Naive B cell (primary cell): ENCODE measurements at places on chromosomes 6 and 20.
A peak's percentile ranks its signal among the peaks of the same experiment; 100 is the strongest.

GRCh38 chr6:90780778-90781177, 193.9 kb upstream of the MAP3K7 start:
- DNase-seq: no peak

DNA sequence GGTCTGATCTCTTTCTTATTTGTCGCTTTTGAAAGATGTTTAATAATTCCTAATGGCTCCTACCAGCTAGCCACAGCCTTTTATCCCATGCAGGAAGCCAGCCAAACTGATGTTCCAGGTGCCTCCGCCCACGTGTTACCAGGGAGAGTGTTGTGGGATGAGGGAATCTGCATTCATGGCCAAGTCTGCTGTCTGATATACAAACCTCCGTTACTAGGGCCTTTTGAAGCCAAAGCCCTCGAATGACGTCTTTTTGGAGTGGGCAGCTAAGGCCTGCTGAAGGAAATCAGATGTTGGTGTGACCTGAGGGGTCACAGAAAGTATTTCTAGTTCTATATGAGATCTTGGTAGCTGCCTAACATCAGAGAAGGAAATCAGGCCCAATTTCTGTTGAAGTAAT, 21.3 kb downstream of the STK35 start:
- no peak for DNase-seq

GRCh38 chr20:58657262-58657661, 6.2 kb downstream of the STX16 start:
- DNase-seq: no peak

DNA sequence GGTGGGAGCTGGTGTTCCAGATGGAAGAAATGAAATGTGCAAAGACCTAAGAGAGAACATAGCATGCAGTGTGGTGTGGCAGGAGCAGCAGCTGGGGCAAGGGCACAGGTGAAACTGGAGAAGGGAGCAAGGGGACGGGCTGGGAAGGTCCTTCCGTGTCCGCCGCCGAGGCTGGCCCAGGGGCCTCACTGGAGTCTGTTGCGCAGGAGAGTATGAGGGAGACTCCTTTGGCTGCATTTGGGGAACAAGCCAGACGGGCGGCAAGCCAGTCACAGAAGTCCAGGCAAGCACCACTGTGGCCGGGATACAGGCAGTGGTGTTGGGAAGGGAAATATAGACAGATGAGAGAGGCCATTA, 77.7 kb downstream of the GJA10 start:
- DNase-seq: no peak

- no peak for DNase-seq
These were observed 26.3 kb upstream of the OLIG3 start for GRCh38 chr6:137520520-137520919.

GRCh38 chr20:33656010-33656782, 5.9 kb upstream of the C20orf144 start:
- DNase-seq: no peak

DNA sequence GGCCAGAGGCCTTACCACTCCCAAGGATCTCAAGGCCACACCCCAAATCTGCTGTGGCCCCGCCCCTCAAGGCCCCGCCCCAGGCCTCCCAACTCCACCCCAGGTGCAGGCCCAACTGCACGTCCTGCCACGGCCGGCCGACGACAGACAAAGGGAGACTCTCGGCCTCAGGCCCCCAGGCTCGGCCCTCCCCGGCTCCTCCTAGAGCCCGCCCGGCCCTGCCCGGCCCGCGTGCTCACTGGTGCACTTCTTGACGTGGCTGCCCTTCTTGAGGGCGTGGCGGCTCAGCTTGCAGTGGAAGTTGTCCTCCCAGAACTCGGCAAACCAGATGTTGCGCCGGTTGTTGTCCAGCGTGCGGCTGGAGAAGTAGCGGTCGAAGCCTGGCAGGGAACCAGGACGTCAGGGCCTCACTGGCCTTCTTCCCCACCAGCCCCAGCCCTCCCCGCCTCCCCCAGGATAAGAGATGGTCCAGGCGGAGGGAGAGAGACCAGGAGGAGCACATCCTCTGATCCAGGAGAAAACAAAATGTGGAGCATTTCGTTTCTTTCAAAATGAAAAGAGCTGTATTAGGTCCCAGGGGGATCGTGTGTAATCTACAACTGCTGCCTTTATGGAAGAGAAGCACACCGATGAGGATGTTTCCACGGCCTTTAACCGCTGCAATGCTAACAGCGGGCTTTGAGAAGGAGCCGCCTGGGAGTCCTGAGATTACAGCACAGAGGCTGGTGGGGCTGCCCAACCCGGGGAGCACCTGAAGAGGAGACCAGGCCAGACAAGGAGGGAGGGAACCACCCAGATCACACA, 89.4 kb downstream of the GRM4 start:
- DNase-seq: no peak

DNA sequence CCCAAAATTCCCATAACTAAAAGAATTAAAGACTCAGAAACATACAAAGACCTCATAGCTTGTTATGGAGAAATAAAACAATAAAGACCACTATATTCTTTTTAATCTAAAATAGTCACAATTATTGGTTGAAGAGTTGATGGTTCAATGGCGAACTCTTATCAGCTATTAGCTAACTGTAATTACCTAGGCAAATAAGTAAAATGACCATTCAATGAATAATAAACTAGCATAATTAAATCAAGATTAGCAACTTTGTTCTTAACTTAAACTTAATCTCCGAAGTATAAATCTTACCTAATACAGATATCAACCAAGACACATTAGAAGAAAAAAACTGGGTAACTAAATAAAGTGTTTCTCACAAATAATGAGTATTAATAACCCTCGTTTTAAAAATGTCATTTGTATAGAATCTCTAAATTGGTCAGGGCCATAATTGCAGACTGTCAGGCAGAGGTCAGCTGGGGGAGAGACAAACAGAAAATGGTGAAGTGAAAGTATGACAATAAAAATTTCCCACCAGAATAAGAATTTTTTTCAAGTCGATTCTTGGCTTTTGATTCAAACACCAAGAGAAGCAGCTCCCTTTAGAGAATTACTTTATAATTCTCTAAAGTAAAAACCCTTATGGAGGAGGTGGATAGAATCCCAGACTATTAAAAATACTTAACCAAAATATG, 1.7 kb downstream of the FKBP5 start:
- DNase-seq: peak; percentile 27

DNA sequence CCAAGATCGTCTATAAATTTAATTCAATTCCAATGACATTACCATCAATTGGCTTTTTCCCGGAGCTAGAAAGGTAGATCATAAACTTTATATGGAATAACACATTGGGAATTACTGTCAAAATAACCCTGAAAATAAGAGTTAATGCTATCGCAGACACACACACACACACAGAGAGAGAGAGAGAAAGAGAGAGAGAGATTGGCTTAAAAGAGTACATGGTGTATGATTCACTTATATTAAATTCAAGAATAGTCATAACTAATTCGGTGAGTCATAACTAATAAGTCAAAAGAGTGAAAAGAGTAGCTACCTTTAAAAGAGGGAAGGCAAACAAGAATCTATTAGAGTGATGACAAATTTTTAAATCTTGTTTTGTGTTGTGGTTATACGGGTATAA, 425.5 kb downstream of the TBC1D32 start:
- no peak for DNase-seq

DNA sequence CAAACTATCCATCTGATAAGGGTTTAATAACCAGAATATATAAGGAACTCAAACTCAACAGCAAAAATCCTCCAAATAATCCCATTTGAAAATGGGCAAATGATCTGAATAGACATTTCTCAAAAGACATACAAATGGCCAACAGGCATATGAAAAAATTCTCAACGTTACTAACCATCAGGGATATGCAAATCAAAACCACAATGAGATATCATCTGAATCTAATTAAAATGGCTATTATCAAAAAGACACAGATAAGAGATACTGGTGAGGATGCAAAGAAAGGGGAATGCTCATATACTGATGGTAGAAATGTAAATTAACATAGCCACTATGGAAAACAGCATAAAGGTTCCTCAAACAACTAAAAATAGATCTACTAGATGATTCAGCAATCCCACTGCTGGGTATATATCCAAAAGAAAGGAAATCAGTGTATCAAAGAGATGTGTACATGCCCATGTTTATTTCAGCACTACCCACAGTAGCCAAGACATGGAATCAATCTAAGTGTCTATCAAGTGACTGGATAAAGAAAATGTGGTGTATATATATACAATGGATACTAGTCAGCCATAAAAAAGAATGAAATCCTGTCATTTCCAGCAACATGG, 6.1 kb upstream of the BRD2 start:
- no peak for DNase-seq
